ENCODE measurements at places on chromosomes 4 and X.

DNA sequence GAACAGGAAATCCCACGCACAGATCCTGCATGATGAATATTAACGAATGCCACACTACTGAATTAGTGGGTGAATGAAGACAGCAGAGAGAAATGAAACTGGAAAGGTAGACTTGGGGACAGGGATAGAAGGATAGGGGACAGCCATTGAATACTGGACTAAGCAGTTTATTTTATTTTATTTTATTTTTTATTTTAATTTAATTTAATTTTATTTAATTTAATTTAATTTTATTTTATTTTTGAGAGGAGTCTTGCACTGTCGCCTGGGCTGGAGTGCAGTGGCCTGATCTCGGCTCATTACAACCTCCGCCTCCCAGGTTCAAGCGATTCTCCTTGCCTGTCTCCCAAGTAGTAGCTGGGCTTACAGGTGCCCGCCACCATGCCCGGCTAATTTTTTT is 385.2 kb downstream of the GPAT3 start:
- no peak for DNase-seq

- DNase-seq, result no peak
These were observed 85.9 kb downstream of the FIP1L1 start for GRCh38 chr4:53463340-53463739.

GRCh38 chrX:118215346-118215745 is 98.7 kb upstream of the KLHL13 start:
- DNase-seq, result no peak

DNA sequence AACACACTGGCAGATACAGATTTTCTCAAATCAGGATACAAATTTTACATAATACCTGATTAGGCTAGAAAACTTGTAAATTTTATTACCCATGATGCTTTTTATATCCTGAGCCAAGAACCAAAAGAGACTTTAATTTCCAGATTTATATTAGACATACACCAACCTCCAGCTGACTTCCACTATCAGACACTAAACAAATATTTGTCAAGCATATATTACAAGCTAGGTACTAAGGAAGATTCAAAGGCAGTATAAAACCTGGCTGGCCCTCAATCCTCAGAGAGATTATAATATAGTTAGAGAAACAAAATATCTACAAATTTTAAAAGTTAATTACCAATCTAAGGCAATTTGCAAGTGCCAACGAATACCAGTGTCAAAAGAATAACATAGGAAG is 357.8 kb upstream of the F9 start:
- DNase-seq, result no peak

GRCh38 chr4:104475652-104476051 is 19.0 kb downstream of the CXXC4 start:
- no peak for DNase-seq

- no peak for DNase-seq
These were observed 17.2 kb upstream of the COL25A1 start for GRCh38 chr4:109319684-109320083.

DNA sequence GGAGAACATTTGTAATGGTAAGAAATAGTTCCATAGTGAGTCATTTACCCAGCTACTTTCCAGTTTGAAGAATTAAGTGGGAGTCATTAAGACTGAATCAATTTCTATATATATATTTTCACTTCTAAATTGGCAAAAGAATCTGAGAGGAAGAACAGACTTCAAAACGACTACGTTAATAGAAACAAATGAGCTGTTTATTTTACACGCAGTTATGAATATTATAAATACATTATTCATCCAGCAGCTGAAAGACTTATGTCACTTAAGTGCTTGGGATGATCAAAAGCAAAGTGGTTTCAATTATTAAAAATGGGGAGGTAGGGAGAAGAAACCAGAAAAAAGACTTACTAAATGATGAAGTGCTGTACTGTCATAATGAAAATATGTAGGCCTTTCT is 260.5 kb upstream of the DDX53 start:
- no peak for DNase-seq

DNA sequence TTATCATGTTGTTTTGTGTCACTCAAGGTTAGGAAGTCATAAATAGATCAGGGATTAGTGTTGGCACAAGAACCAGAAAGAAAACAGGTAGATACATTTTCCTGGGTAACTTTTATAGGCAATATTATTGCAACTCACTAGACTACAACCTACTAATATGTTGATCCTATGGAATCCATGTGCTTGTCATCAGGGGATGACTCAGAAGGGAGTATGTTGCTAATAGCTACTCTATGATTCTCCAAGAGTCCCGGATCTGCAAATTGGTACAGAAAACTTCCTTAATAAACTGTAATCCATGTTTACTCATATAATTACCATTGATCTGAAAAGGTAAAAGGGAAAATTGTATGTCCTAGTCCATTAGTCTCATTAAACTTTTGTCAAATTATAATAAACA is 11.7 kb upstream of the GNRHR start:
- DNase-seq, result no peak
